ENCODE measurements at places on chromosomes 12 and 14. TPM values are rescaled to one million over a fixed set of nuclear protein-coding genes. Genes with fewer than 3 reads are reported as not detected.

GRCh38 chr14:91400696-91401095 lies 16.9 kb downstream of the CCDC88C start:
- no peak for DNase-seq

DNA sequence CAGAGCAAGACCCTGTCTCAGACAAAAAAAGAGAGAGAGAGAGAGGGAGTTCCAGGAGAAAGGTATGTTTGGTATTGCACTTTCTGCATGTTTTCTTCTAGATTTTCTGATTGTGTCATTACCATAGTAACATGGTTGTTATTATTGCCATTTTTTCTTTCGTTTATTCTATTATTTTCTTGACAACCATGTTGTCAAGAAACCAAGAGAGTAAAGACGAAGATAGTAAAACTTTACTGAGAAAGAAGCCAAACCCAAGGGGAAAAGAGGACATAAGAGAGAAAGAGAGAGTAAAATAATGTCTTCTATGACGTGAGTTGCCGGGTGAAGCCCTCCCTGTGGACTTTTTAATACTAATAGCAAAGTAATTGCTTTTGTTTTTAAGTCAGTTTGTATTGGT lies 1186.0 kb upstream of the SEL1L start:
- DNase-seq, result no peak

The SLC5A8 gene
- polyA plus RNA-seq, result not detected

GRCh38 chr14:38158468-38158867 lies 49.2 kb upstream of the SSTR1 start:
- DNase-seq, result no peak

GRCh38 chr12:127284870-127285431 lies 982.0 kb upstream of the TMEM132C start:
- DNase-seq, result no peak

GRCh38 chr12:95944108-95944704 lies 1.1 kb downstream of the AMDHD1 start:
- DNase-seq, result no peak

The CCDC60 gene
- not detected for polyA plus RNA-seq
